ENCODE measurements at places on chromosomes 3 and 15. TPM values are rescaled to one million over a fixed set of nuclear protein-coding genes. Genes with fewer than 3 reads are reported as not detected.

ARIH2 gene
- 148 TPM for total RNA-seq

WDR93 gene
- total RNA-seq: 0.31 TPM

UBAP1L gene
- 6.6 TPM for total RNA-seq

DAPK2 gene
- total RNA-seq: 30.7 TPM

ATP13A4 gene
- total RNA-seq: 18.7 TPM

CHL1 gene
- total RNA-seq: 77.9 TPM

PCOLCE2 gene
- total RNA-seq: 3.2 TPM

LIPC gene
- total RNA-seq: 0.96 TPM

ATP2B2 gene
- 1.0 TPM for total RNA-seq

POTEB gene
- not detected for total RNA-seq

ISG20 gene
- 6.1 TPM for total RNA-seq

MORC1 gene
- not detected for total RNA-seq

GOLGA8J gene
- total RNA-seq: not detected

SIDT1 gene
- total RNA-seq: 0.34 TPM

GOLGA6A gene
- 0.21 TPM for total RNA-seq

FOXB1 gene
- not detected for total RNA-seq

RMDN3 gene
- 34.0 TPM for total RNA-seq

GREM1 gene
- 0.85 TPM for total RNA-seq

LRRC31 gene
- total RNA-seq: 0.26 TPM

GOLGA8G gene
- total RNA-seq: not detected

ANKRD63 gene
- total RNA-seq: not detected

TMCO5A gene
- total RNA-seq: not detected

CLDN11 gene
- 3.5 TPM for total RNA-seq

PPP1R14D gene
- not detected for total RNA-seq

GABRG3 gene
- 3.9 TPM for total RNA-seq

KLHL18 gene
- 30.3 TPM for total RNA-seq

ACOX2 gene
- total RNA-seq: 8.0 TPM

DOCK3 gene
- total RNA-seq: 8.6 TPM

PLA2G4E gene
- total RNA-seq: 64.0 TPM

CAPN3 gene
- total RNA-seq: 117 TPM

SLC24A5 gene
- total RNA-seq: 8.4 TPM

P2RY12 gene
- total RNA-seq: not detected

LINS1 gene
- total RNA-seq: 18.2 TPM

GUCA1C gene
- total RNA-seq: not detected

CCDC39 gene
- not detected for total RNA-seq

TLR9 gene
- 0.16 TPM for total RNA-seq

SERPINI2 gene
- total RNA-seq: not detected

GASK1A gene
- total RNA-seq: 3.9 TPM

SAMMSON gene
- not detected for total RNA-seq

LMAN1L gene
- not detected for total RNA-seq

UBE2E2 gene
- total RNA-seq: 31.6 TPM

GPR176 gene
- 1.7 TPM for total RNA-seq

RTP3 gene
- not detected for total RNA-seq

LCMT2 gene
- total RNA-seq: 3.2 TPM

DUOXA2 gene
- total RNA-seq: not detected

UTS2B gene
- total RNA-seq: 1.0 TPM

GOLGA8T gene
- total RNA-seq: not detected
